ENCODE measurements at places on chromosomes 5 and 9. TPM values are rescaled to one million over a fixed set of nuclear protein-coding genes. Genes with fewer than 3 reads are reported as not detected.

DNA sequence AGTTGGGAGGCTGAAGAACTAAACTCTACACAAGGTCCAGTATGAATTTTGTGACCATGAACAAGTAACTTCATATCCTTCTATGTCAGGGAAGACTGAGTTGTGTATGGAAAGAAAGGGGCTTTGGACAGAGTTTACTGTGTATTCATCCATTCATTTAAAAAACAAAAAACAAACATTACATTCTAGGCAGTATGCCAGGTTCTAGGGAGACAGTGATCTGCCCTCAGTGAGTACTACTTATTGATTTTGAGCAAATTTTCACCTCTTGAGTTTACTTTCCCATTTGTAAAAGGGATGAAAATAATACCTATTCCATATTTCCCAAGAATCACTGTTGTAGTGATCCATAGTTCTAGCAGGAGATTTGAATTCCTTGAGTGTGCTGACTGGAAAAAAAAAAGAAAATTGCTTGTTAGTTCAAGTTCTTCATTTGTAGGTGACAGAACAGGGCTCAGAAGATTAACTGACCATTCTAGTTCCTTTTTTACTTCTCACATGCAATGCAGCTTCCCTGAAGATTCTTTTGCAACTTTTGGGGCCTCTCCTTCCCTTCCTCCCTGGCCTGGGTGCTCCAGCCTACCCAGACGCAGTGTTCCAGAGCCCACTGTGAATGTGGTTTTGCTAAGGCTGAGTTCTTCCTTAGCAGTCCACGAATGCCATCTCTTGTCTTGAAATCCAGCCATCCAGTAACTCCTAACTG, 2.6 kb upstream of the GAPVD1 start:
- H3K4me3 ChIP-seq: no peak overlapping the region
- H3K36me3 ChIP-seq: peaks cover 8% of the 10 kb centered on the region
- no peak overlapping the region for H3K27ac ChIP-seq
- peaks cover 28% of the 10 kb centered on the region for H3K4me1 ChIP-seq

DNA sequence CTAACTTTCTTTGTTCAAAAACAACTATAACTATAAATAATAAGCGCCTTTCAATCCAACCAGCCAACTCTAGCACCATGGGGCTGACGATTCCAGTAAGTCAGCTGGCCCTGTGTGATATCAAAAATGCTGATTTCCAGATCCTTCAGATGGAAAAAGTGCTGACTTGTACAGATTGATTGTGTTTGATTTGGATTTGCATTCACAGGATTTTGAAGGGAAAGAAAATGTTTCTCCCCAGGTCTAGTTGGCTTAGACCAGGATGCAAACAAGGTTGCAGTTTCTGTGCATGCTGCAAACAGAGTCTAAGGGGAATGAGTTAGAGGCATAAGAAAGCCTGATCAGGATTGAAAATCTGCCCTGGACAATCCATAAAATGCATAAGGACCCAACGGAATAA, 68.9 kb downstream of the SLC1A3 start:
- H3K36me3 ChIP-seq: no peaks in the 10 kb centered on the region
- H3K4me3 ChIP-seq: no peak overlapping the region
- H3K4me1 ChIP-seq: no peaks in the 10 kb centered on the region
- peaks cover 14% of the 10 kb centered on the region for H3K27me3 ChIP-seq
- DNase-seq: no peak

DNA sequence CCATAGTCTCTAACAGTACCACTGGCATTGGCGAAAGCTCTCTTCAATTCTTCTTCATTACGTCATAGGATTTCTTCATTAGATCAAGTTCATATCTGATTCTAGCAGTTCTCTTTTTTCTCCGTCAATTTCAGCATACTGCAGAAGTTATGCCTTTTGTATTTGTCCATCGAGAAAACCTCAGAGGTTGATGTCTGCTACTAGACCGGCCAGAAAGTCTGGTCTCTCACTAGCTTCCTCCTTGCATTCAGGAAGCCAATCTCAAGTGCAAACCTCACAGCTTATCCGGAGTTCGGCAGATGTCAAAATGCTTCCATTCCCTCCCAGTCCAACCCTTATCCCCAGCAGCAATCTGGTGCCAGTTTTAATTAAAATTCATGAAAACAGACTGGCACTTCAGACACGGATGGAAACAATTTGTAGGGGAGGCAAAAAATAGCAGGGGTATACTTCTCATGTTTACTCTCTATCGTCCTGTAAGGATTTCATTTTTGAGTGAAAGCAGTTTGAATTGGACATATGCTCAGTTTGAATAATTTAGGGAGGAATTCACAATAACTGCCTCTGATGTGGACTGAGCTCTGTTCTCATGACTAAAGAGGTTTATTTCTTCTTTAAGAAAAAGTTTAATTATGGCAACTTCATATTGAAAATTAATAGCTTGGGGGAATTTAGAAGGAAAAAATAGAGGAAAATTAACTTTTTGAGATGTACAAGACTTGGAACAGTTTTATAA, 56.4 kb upstream of the TMC1 start:
- DNase-seq: no peak
- H3K27ac ChIP-seq: no peak overlapping the region
- no peaks in the 10 kb centered on the region for H3K27me3 ChIP-seq
- H3K4me3 ChIP-seq: no peak overlapping the region
- H3K36me3 ChIP-seq: no peaks in the 10 kb centered on the region

DNA sequence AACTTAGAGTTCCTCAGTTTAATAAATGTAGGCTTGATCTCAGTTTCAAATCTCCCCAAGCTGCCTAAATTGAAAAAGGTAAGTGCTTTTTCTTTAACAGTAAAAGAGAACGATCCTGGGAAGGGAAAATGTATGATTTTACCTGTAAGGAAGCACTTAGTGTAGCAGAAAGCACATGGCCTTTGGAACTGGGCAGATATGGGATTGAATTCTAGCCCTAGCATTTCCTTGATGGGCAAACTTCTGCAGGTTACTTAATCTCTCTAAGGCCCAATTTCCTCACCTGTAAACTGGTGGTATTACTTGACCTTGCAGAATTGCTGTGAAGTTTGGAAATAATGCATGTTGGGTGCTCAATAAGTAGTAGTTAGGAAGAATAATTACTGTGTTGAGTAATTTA, 11.6 kb downstream of the ANP32B start:
- H3K27ac ChIP-seq: peak overlapping the region; percentile 21
- H3K4me3 ChIP-seq: no peak overlapping the region
- H3K4me1 ChIP-seq: peaks cover 68% of the 10 kb centered on the region
- H3K27me3 ChIP-seq: no peaks in the 10 kb centered on the region

GRCh38 chr9:127495884-127496555, 44.7 kb downstream of the LRSAM1 start:
- no peaks in the 10 kb centered on the region for H3K27me3 ChIP-seq
- H3K4me3 ChIP-seq: no peak overlapping the region
- peak overlapping the region; percentile 36 for H3K27ac ChIP-seq
- no peak for DNase-seq

DNA sequence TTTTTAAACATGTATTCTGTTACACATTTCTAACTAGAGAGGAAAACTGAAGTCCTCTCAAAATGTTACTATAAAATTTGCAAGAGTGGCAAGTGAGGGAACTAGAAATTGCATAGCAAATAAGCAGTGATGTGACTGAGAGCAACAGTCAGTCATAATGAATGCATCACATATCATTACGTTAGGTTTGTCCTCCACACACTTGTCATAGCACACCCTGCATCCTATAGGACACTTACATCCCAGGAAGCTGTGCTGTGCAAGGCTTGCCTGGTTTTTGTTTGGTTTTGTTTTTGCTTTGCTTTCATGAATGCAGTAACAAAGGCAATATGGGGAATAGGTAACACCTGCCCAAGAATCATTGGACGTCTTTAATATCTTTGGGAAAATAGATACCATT, 10.8 kb downstream of the NFIB start:
- H3K27me3 ChIP-seq: peaks cover 29% of the 10 kb centered on the region
- no peaks in the 10 kb centered on the region for H3K4me1 ChIP-seq
- H3K4me3 ChIP-seq: no peak overlapping the region
- no peak for DNase-seq

GRCh38 chr5:133552925-133553525, 59.3 kb downstream of the FSTL4 start:
- H3K27me3 ChIP-seq: peaks cover 22% of the 10 kb centered on the region
- DNase-seq: peak; percentile 62
- no peak overlapping the region for H3K4me3 ChIP-seq
- no peaks in the 10 kb centered on the region for H3K36me3 ChIP-seq

- no peak overlapping the region for H3K27ac ChIP-seq
- no peaks in the 10 kb centered on the region for H3K36me3 ChIP-seq
- no peak for DNase-seq
- H3K4me3 ChIP-seq: no peak overlapping the region
Observed at GRCh38 chr5:132342291-132343180, 27.0 kb upstream of the SLC22A5 start.

DNA sequence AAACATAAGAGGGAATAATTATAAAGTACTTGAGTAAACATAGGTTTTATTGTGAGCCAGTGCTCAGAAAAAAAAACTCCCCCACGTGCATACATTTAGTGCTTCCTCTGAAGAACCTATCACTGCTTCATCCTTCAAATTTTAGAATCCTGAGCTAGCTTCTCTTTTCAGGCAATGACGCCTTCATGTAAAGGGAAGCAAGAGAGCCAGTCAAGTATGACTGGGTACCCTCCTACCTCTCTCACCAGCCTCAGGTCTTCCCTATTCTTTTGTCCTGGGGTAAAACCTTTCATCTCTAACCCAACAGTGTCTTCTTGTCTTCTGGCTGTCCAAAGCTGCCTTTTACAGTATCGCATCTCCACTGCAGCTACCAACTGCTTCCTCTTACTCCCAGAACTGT, 32.0 kb downstream of the PLPP1 start:
- H3K4me3 ChIP-seq: no peak overlapping the region
- no peaks in the 10 kb centered on the region for H3K4me1 ChIP-seq
- H3K27ac ChIP-seq: no peak overlapping the region
- DNase-seq: no peak

DNA sequence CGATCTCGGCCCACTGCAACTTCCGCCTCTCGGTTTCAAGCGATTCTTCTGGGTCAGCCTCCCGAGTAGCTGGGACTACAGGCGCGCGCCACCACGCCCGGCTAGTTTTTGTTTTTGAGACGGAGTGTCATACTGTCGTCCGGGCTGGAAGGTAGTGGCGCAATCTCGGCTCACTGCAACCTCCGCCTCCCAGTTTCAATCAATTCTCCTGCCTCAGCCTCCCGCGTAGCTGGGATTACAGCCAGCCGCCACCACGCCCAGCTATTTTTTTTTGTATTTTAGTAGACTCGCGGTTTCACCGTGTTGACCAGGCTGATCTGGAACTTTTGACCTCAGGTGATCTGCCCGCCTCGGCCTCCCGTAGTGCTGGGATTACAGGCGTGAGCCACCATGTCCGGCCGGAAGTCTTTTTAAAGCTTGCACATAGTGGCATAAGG, 1.2 kb downstream of the SMC5 start:
- peaks cover 52% of the 10 kb centered on the region for H3K4me1 ChIP-seq
- H3K4me3 ChIP-seq: peak overlapping the region; percentile 82
- peak overlapping the region; percentile 80 for H3K27ac ChIP-seq
- DNase-seq: no peak
- H3K36me3 ChIP-seq: peaks cover 46% of the 10 kb centered on the region

- H3K36me3 ChIP-seq: no peaks in the 10 kb centered on the region
- H3K4me3 ChIP-seq: no peak overlapping the region
Observed at GRCh38 chr5:164518741-164519080, 1013.3 kb downstream of the MAT2B start.

DNA sequence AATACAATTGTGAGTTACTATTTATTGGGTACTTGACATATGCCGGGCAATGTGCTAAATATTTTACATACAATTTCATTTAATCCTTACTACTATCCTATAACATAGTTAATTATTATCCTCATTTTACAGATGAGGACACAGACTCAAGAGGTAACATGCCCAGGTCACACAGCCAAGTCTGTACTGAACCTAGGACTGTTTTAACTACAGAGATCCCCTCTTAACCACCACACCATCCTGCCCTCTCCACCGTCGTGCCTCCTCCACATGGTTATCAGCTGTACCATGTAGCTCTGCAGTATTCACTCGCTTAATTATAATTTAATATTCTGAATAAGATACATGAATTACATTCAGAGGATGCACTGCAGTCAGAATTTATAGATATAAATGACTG, 5.3 kb downstream of the RAB14 start:
- peaks cover 73% of the 10 kb centered on the region for H3K4me1 ChIP-seq
- no peak for DNase-seq
- H3K27me3 ChIP-seq: no peaks in the 10 kb centered on the region
- H3K4me3 ChIP-seq: no peak overlapping the region

DNA sequence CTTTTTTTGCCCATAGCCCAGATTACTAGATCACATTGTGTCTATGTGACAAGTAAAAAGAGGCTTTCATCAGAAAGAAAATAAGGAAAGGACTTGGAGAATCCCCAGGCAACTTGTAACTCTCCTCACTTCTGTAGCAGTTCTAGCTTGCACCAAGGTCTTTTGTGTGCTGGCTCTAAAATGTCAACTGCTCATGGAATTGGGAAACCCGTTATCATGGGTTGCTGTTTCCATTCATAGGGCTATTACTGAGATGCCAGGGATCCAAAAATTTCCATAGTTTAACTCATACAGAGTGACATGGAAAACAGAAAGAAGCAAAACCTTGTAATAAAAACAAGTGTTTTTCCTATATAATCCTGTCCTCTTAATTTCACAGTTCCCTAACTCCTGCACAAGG, 123.9 kb upstream of the FBXL7 start:
- DNase-seq: no peak
- H3K4me1 ChIP-seq: no peaks in the 10 kb centered on the region
- H3K27ac ChIP-seq: no peak overlapping the region

- no peaks in the 10 kb centered on the region for H3K4me1 ChIP-seq
- no peak for DNase-seq
- no peaks in the 10 kb centered on the region for H3K27me3 ChIP-seq
- no peak overlapping the region for H3K4me3 ChIP-seq
- no peak overlapping the region for H3K27ac ChIP-seq
Observed at GRCh38 chr9:28762167-28762566, 1188.9 kb upstream of the C9orf72 start.

GRCh38 chr9:132241483-132241839, 79.6 kb downstream of the NTNG2 start:
- H3K27me3 ChIP-seq: peaks cover 34% of the 10 kb centered on the region
- H3K4me1 ChIP-seq: peaks cover 9% of the 10 kb centered on the region
- peaks cover 3% of the 10 kb centered on the region for H3K36me3 ChIP-seq
- H3K4me3 ChIP-seq: peak overlapping the region; percentile 90
- no peak for DNase-seq
- H3K27ac ChIP-seq: peak overlapping the region; percentile 66

DNA sequence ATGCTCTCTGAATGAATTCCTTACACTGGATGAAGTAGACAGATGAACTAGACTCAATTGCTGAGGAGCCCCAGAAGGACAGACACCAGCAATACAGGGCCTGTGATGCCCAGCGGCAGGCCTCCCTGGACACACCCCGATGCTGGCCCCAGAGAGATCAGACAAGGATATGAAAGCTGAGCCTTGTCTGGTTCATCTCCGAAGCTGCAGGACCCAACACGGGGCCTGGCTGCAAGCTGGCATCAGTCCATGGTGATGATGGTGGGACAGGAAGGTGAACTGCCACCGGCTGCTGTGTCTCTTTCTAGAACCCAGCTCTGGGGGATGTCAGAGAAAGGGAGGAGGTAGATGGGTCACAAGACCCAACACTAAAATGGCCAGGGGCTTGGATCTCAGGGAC, 104.0 kb upstream of the LMX1B start:
- H3K36me3 ChIP-seq: no peaks in the 10 kb centered on the region
- DNase-seq: no peak
- no peak overlapping the region for H3K27ac ChIP-seq
- H3K4me1 ChIP-seq: no peaks in the 10 kb centered on the region
- H3K27me3 ChIP-seq: peaks cover 35% of the 10 kb centered on the region

The PCDHGB5 gene
- not detected for total RNA-seq

The ANKRD20A1 gene
- 3.6 TPM for total RNA-seq

The PLAC8L1 gene
- 0.50 TPM for total RNA-seq

The CXCL14 gene
- not detected for total RNA-seq

The SH2D3C gene
- 80.8 TPM for total RNA-seq

The PCDHGB4 gene
- total RNA-seq: not detected

The ADRB2 gene
- total RNA-seq: 6.7 TPM

The TAS2R1 gene
- total RNA-seq: not detected

Measured in activated CD4-positive, alpha-beta memory T cell treated with anti-CD3 and anti-CD28 coated beads, Interleukin-2, amount 10 ng/mL, durations not matched to agents 7 days and 5 days (primary cell).